ENCODE measurements at places on chromosomes 7 and 10.

GRCh38 chr7:110400411-110400810 is 690.5 kb upstream of the LRRN3 start:
- DNase-seq = no peak

- no peak for DNase-seq
These were observed 472.8 kb upstream of the ADARB2 start for GRCh38 chr10:2210088-2210487.

GRCh38 chr7:67637023-67637358 is 640.4 kb downstream of the TYW1 start:
- DNase-seq = no peak

- no peak for DNase-seq
These were observed 928.7 kb downstream of the IPMK start for GRCh38 chr10:57338823-57339558.

GRCh38 chr7:137975768-137976167 is 26.1 kb downstream of the CREB3L2 start:
- DNase-seq = no peak

DNA sequence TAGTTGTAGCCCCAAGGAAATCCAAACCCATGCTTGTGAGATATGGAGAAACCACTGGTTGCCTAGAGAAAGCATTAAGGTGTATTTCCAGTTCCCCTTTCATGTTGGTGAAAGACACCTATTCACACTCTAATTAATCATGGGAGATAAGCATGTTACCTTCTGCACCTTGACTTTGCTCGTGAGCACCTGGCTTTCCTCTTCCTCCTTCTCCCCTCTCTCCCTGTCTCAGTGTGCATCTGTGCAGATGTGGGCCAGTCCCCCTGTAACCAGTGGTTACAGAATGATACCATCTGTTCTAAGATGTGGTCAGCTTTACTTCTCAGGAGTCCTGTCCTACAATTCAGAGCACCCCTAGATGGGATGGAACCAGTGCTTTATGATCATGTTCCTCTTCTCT is 160.6 kb downstream of the LCOR start:
- no peak for DNase-seq

- DNase-seq = no peak
These were observed 246.1 kb downstream of the KLF6 start for GRCh38 chr10:3538656-3539531.

DNA sequence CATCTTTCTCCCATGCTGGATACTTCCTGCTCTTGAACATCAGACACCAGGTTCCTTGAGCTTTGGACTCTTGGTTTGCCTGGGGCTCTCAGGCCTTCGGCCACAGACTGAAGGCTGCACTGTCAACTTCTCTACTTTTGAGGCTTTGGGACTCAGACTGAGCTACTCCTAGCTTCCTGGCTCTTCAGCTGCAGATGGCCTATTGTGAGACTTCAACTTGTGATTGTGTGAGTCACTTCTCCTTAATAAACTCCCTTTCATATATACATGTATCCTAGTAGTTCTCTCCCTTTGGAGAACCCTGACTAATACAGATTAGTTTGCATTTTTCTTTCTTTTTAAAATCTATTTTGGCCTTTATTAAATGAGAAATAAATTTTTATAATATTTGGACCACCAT is 276.2 kb upstream of the SEMA3C start:
- DNase-seq = no peak

- peak; percentile 42 for DNase-seq
These were observed 52.1 kb downstream of the RBM17 start for GRCh38 chr10:6140965-6141295.

DNA sequence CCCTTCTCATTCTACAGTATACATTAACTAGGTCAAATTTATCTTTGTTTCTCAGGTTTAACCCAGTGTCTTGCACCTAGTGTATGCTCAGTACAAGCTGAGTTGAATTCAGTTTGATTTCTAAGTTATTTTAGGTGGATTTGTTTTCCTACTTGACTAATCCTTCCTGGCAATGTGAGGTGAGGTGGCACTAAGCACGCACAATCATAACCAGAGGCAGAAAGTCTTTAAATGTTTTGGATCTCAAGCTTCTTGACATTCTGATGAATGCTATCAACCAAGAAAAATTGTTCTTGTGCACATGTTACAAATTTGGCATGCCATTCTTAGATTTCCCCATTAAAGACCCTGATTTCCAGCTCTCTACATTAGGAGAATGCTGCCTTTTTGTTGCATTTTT is 3.2 kb downstream of the BZW2 start:
- DNase-seq = no peak

DNA sequence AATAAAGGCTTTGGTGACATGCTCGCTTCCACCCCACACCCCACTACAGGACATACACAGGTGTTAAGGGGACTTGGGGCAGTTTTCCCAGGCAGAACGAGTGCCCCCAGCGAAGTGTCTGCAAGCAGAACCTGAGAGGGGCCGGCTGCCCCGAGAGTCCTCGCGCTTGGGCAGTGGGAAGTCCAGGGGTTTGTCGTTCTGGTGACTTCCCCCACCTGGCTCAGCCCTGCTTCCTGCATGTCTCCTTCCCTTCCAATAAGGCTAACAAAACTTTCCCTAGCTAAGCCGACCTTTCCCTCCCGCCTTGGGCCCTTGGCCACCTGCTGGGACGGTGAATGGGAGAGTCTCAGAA is 916 bp downstream of the VWA2 start:
- DNase-seq = no peak

GRCh38 chr10:60335708-60336107 is 54.0 kb downstream of the ANK3 start:
- DNase-seq = no peak

- DNase-seq = no peak
These were observed 100.8 kb downstream of the CTTNBP2 start for GRCh38 chr7:117772421-117772820.

Measured in stimulated activated CD4-positive, alpha-beta T cell treated with anti-CD3 and anti-CD28 coated beads, Interleukin-2, amount 100 ng/mL, for 24 hours (primary cell).